Renal cortical epithelial cell (primary cell): ENCODE measurements at places on chromosomes 13 and 19. TPM values are rescaled to one million over a fixed set of nuclear protein-coding genes. Genes with fewer than 3 reads are reported as not detected.

The NLRP9 gene
- not detected in 2 replicates for total RNA-seq

The MIDN gene
- 12.2 and 44.9 TPM in 2 replicates for total RNA-seq

The PLK5 gene
- total RNA-seq = not detected in 2 replicates

The ZNF491 gene
- 0.17 and 2.9 TPM in 2 replicates for total RNA-seq

The SHISA7 gene
- total RNA-seq = not detected in 2 replicates

GRCh38 chr13:113734099-113734825 lies 24.8 kb upstream of the TMEM255B start:
- no peak for DNase-seq

The DPF1 gene
- 0.10 TPM in 1 of 2 replicates, not detected in the other for total RNA-seq

The IGSF23 gene
- 0.17 and 2.7 TPM in 2 replicates for total RNA-seq

- peak; percentile 2 for DNase-seq
Measured at GRCh38 chr13:57558051-57558467, 73.5 kb upstream of the PCDH17 start.

- DNase-seq = no peak
Measured at GRCh38 chr19:14150041-14150769, 13.8 kb upstream of the ASF1B start.

DNA sequence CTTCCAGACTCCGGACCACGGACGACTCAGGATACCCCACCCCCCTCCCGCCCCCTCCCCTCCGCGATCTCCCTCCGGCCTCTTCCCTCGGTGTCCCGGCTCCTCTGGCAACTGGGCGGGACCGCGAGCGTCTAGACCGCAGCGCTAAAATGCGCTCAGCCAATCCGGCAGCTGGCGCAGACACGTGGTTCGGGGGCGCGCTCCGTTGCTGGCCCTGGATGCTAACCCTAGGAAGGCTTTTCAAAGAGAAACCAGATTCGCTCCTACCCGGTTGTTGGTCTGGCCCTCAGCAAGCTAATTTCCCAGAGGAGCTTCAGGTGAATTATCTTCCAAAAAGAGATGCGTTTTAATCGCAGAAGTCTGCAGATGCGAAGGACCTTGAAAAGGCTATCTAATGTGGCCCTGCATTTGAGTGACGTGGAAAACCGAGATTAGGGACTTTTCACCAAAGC lies at the start of gene DZIP1:
DZIP1 (minus strand) TSS at position 106 of the 452 bp plus-strand sequence. CDS start 2,677 bp downstream, outside the sequence.
- peak; percentile 61 for DNase-seq

The N4BP2L1 gene
- total RNA-seq = 0.52 and 4.7 TPM in 2 replicates

- no peak for DNase-seq
Measured at GRCh38 chr19:49642492-49643035, 555 bp downstream of the SCAF1 start.

GRCh38 chr13:77143431-77143830 lies 116.5 kb upstream of the FBXL3 start:
- DNase-seq = peak; percentile 56

The FFAR1 gene
- not detected in 2 replicates for total RNA-seq

DNA sequence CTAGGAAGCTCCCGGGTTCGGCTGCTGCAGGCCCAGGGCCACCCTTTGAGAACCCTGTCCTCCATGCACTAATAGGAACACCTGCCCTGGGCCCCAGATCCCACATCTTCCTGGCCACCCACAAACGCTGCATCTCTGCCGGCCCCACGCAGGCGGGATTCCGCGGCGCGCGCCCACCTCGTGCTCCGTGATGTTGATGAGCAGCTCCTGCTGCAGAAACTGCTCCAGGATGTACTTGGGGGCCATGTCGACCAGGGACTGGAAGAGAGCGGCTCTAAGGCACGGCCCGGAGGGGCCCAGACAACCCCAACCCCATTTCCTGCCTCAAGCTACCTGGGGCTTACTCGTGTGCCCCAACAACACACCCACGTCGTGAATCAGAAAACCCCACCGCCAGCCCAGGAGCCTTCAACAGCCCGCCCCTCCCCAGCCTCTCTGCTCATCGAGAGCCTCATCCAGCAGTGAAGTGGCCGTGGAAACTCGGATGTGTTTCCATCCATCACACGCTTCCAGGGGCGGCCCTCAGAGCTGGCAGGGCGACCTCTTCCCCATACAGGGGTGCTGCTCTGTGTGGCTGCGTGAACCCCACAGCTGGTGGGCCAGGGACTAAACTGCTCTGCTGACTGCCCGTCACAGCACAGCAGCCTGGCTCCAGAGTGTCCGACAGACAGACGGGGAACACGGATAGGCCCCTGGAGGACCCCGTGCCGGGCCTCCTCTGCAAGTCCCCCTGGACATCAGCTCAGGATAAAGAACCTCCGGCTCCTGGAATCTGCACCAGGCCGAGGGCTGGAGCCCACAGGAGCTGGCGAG lies 4.2 kb downstream of the POLR2E start:
- DNase-seq = no peak

The CEACAM6 gene
- 0.17 TPM in 1 of 2 replicates, not detected in the other for total RNA-seq

DNA sequence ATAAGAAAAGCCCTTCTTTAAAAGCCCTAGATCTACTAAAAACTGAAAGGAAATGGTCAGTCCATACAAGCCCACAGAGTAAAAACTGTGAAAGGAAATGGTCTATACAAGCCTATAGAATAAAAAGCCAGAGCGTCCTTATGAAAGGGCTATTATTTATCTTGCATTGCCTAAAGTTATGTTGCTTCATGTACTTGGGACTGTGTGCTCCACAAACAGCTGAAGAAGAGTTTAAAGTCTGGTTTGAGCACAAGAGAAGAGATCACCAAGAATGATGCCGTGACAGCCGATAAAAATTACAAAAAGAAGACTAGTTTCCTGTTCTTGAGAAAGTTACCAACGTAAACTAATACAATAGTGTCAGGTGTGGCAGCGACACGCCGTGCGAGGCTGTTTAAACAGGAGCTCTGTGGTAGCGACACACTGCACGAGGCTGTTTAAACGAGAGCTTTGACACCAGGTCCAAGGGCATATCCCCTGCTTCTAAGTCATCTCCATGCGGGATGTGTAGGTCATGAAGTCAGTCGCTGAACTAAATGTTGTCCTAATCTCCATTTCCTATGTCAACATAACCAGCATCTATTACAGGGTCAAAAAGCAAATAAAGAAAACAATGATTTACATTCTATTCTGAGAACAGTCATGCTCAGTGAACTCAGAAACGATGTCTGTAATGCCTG lies 24.9 kb downstream of the PCID2 start:
- no peak for DNase-seq

The KIR2DL4 gene
- not detected in 2 replicates for total RNA-seq

The DOHH gene
- total RNA-seq = 13.5 and 21.6 TPM in 2 replicates

The ZNF578 gene
- total RNA-seq = 3.5 and 6.5 TPM in 2 replicates
